Bladder microvascular endothelial cell (primary cell): ENCODE measurements at places on chromosomes 1 and 21. TPM values are rescaled to one million over a fixed set of nuclear protein-coding genes. Genes with fewer than 3 reads are reported as not detected.

PCP4 gene
- total RNA-seq: not detected in 2 replicates

FMO4 gene
- 0.16 and 0.31 TPM in 2 replicates for total RNA-seq

ID3 gene
- 290 and 390 TPM in 2 replicates for total RNA-seq

NBPF6 gene
- total RNA-seq: not detected in 2 replicates

DENND2D gene
- 0.49 and 3.1 TPM in 2 replicates for total RNA-seq

STK40 gene
- total RNA-seq: 9.2 and 50.4 TPM in 2 replicates
